ENCODE measurements at places on chromosomes 2 and 18. TPM values are rescaled to one million over a fixed set of nuclear protein-coding genes. Genes with fewer than 3 reads are reported as not detected.

The KCNF1 gene
- total RNA-seq = 0.60 TPM

The ANKRD30BL gene
- total RNA-seq = 0.36 TPM

The HSBP1L1 gene
- 29.5 TPM for total RNA-seq

The INHBB gene
- total RNA-seq = 10.8 TPM

DNA sequence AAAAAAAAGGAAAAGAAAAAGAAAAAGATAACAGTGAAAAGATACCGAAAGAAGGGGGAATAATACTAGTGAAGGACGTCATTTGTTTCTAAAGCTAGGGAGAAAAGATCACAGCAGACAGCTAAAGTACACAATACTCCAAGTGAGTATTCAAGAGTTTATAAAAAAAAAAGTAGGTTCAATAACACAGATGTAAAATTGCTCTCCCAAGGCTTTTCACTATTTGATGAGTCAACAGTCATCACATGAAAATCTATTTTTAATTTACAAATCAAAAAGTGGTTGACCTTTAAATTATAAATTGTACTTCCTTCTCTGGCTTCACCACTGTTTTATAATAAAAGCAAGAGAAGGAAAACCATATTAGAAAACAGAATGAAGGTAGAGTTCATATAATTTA is 144.0 kb downstream of the ZRANB3 start:
- no peak for DNase-seq

DNA sequence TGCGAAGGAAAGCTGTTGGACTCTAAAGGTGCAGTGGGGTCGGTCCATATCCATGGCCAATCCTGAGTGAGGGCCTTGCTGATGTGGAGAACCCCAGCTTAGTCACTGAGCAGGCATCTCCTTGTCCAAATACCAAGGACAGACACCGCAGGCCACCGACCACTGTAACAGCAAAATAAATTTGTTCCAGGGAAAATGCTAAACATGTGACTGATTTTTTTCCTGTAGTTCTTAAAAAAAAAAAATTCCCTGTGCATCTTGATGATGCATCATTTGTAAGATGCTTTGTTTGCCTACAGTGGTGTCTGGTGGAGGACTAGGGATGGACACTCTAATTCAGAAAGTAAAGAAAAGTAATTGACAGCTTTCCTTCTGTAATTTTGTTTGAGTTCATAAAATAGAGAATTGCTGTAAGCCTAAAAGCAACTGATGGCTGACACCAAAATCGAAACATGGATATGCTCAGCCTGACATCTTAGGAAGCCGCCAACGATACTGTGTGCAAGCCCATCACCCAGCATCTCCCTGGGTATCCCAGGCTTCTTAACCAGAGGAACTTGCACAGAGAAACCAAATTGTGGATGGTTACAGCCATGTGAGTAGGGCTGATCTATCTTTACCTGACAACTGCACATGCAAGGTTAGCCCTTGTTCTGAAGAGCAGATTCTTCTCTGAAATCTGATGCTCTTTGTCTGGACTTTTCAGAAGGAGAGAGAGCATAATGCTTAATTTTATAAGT is 188.6 kb downstream of the ARL4C start:
- DNase-seq = no peak

DNA sequence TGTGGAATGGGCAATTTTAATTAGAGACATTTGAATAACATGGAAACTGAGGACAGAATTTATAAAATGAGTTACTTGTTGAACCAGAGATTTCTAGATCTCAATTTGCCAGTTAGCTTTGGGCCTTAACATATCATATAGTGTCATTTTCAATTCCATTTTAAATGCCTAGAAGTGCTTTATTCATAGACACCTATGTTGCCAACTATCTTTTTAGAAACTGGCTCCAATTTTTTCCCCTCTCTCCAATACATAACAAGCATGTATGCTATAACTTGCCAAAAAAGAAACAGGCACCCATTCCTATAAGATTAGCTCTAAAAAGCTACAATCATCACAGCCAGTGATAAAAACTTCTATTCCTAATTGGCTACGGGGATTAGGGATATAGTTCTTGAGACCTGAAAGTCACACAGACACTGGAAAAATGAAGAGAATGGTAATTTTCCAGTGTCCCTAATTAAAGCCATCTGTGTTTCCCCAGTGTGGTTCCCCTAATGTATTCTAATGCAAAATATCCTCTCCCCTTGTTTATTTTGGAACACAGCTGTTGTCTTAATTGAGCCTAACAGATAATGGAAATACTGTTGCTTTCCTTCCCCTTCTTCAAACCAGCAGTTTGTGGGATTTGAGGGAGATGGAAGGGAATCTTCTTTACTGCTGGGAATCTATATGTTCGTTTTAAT is 205.5 kb upstream of the FSHR start:
- no peak for DNase-seq

DNA sequence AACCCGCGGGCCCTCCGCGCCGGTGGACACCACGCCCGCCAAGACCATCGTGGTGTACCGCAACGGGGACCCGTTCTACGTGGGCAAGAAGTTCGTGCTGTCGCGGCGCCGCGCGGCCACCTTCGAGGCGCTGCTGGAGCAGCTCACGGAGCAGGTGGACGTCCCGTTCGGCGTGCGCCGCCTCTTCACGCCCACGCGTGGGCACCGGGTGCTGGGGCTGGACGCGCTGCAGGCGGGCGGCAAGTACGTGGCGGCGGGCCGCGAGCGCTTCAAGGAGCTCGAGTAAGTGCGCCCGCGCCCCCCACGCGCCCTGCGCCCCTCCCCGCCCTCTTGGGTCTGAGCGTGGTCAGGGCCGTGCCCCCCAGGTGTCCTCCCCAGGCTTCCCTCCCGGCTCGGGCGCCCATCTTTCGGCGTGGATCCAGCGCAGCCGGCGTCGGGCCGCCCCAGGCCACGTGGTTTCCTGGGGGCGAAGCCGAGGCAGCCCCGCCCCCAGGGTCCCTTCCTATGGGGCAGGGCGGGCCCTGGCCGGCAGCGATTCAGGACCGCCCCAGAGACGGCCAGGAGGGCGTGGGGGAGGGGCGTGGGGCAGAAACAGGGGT is 481 bp downstream of the DCDC2C start:
- DNase-seq = no peak

DNA sequence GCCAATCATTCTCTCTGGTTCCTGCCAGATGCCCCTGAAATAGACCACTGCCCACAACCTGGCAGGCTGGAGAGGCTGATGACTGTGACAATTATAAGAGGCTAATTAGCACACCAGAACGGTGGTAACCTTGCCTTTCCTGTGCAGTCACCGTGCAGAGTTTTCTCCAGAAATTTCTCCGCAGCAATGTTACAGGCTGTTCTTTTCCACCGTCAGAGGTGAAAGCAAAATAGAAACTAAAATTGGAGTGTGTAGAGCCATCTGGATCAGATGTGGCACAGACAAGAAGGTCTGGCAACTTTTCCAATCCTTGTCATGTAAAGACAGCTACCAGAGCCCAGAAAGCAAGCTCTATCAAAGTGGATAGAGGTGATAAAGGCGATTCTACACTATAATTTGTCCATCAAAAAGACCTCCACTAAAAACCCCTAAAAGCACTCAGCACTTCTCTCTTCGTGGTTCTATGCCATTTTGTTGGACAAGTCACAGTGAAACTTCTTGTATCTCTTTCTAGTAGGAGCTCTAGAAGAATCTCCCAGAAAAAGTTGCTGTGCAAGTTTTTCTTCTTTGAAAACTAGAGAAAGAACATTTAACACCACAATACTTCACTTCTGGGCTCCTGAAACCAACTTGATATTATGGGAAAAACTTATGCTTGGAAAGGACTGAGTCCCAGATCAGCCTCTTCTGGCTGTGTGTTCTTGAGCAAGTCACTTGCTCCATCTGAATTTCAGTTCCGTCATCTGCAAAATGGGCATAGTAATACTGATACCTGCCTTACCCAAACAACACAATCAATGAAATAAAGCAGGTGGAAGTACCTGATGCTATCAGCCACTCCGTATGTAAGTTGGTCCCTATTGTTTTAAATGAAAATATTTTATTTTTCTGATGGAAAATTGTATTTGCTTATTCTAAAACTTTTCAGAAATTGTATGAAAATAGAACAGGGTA is 295.6 kb upstream of the DLGAP1 start:
- DNase-seq = no peak

GRCh38 chr18:61731178-61731577 is 161.6 kb downstream of the RNF152 start:
- no peak for DNase-seq

DNA sequence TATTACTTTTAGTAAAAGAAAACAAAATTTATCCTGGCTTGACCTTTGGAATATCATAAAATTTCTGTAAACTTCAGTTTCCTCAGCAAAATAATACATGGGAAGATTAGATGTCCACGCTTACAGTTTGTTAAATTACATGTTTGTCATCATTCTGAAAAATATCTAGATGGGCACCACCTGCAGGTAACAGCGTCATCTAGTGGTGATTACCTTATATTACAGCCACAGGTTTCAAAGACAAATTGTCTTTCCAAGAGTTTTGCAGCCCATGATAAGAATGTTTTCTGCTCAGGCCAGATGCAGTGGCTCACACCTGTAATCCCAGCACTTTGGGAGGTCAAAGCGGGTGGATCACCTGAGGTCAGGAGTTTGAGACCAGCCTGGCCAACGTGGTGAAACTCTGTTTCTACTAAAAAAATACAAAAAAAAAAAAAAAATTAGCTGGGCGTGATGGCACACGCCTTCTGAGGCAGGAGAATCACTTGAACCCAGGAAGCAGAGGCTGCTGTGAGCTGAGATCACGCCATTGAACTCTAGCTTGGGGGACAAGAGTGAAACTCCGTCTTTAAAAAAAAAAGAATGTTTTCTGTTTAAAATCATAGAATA is 96.3 kb upstream of the RASGRP3 start:
- no peak for DNase-seq

- no peak for DNase-seq
Measured at GRCh38 chr2:133092571-133092970, 422.6 kb upstream of the LYPD1 start.

DNA sequence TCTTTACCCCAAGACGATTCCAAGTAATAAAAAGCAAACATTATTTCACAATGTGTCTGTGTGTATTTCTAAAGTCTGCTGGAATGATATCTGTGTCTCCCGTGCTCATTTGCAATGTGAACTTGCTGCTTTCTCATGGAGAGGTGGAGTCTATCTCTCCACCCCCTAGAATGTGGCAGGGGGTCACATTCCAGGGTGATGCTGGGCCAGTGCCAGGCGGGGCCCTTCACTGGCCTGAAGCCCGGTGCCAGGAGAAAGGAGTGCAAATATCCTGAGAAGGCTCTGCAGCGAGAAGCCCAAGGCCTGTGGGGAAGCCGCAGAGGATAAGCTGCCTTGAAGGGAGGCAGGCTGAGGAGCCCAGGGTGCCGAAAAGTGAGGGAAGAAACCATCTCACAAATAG is 26.8 kb upstream of the LDLRAD4 start:
- no peak for DNase-seq
